ELF-1 (cell line): ENCODE measurements at places on chromosomes 3 and 15.

- DNase-seq, result no peak
These were observed 200.7 kb downstream of the SOX2 start for GRCh38 chr3:181912384-181912783.

- peak; percentile 86 for DNase-seq
These were observed 680 bp downstream of the GOLIM4 start for GRCh38 chr3:168094877-168095610.

DNA sequence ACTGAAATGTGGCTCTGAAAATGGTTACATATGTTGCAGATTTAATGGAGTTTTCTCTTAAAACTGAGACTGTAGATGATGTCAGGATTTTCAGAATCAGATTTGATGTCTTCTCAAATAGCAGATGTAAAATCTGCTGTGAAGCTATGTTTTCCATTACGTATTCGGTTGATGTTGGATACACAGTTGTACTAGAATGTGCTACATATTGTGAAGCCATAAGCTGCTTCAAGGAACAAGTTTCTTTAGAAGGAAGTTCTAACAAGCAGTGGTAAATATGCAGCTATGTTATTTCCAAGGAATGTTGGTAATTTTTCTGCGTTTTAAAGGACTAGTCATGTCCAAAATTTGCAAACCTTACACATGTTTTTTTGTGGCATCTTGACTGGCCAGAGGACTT, 197.7 kb downstream of the RBMS3 start:
- no peak for DNase-seq

DNA sequence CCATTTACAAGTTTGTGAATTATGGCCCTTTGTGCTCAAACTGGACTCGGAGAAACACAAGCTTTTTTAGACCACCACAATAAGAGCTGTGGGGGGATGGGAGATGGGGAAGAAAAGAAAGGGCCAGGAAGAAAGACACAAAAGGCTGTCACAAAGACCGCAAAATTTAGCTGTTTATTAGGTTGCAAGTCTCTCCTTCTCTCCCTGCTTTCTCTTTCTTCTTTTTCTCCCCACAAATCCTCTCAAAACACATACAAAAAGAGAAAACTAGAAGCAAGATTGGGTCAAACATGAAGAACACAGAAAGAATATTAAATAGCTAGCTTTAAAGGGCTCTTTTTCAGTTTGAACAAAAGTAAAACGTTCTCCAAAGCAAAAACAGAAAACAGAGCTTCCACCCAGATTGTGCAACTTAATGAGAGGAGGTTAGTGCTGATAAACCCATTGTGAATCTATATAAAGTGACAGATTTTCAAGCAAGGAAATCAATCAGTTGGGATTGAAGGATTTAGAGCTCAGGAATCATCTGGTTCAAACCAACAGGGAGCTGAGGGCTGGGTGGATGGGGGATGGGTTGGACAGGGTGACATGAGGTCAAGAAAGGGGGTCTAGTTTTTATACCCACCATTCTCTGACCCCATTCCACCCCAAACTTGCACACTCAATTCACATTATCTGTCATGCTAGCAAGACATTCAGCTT, 87.3 kb downstream of the DHX30 start:
- DNase-seq, result no peak

DNA sequence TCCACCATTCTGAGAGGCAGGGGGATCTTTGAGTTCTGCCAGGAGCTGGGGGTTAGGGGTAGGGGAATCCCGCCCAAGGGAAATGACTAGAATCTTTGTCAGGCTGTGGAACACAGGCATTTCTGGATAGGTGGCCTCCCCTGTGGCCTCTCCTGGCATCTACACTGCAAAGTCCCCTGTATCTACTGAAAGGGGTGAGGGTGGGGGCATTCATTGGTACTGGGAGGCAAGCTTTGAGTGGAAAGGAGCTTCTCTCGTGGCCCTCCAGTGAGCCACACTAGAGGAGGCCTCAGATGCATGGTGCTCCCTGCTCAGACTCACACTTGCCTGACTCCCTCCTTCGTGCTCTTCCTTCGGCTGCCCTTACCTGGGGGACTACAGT, 59.9 kb downstream of the CCNL1 start:
- no peak for DNase-seq

DNA sequence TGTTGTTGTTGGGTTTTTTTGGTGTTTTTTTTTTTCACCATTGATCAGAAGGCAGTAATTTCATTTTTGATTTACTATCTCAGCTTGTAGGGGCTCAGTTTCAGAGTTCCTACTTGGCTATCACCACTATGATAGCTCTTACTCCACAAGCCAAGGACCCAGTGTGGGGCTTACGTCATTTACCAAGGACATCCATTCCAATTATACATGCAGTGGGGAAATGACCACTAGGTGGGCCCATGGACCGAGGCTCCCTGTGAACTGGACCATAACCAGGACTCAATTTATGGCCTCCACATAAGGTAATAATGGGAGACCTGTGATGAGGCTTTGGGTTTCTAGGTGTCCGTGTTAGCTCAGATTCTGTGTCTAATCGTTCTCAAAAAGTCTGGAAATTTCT, 67.5 kb upstream of the CACNA1D start:
- no peak for DNase-seq

- no peak for DNase-seq
These were observed 103.0 kb upstream of the NAALADL2 start for GRCh38 chr3:174755833-174756829.

- DNase-seq, result no peak
These were observed 1273.0 kb downstream of the ROBO2 start for GRCh38 chr3:78312851-78313250.

- no peak for DNase-seq
These were observed 514.6 kb upstream of the CNTN3 start for GRCh38 chr3:75129101-75129500.

DNA sequence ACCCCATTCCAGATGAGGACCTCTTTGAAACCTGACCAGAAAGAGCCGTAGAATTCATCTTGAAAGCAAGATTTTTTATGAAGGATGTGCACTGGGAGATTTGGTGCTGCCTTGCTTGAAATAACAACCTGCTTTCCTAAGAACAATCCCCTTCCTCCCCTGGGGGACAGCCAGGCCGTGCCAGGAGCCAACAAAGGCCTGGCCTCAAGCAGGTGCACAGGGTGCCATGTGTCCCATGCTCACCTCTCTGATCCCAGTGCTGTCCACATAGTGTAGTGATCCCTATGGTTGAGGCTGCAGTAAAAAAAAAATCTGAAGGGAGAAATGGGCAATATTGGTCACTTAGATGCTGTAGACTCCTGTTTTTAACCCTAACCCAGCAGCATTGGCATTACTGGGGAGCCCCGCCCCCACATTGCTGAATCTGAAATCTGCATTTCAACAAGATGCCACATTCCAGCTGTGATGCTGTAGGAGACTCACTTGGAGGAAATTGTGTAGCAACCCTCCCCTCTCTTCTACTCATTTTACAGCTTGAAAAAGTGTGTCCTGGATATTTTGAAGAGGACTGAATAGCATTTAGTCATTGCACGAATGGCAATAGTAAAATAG, 171.2 kb downstream of the APBA2 start:
- DNase-seq, result no peak

DNA sequence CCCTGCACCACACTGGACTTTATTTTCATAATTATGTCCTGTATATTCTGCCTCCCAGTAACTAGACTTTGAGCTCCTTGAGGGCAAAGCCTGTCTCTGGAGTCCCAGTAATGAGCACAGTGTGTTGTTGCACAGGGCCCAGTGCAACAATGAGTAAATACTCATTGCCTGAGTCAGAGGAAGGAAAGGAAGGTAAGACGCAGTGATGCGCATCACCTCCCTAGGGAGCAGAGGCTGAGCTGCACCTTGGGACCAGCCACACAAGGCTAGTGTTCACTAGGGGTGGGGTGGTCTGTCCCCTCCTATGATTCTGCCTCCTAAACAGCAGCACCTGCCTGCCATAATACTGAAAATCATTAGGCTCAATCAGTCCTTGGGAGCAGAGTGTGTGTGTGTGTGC, 86.6 kb upstream of the ADAMTSL3 start:
- no peak for DNase-seq

- no peak for DNase-seq
These were observed 53.4 kb downstream of the BTLA start for GRCh38 chr3:112445839-112446238.

GRCh38 chr3:125381743-125382142, 6.6 kb upstream of the ZNF148 start:
- DNase-seq, result no peak

GRCh38 chr3:106381286-106381938, 512.6 kb upstream of the CBLB start:
- no peak for DNase-seq

- DNase-seq, result no peak
These were observed 158.1 kb downstream of the SSR3 start for GRCh38 chr3:156396851-156397250.

DNA sequence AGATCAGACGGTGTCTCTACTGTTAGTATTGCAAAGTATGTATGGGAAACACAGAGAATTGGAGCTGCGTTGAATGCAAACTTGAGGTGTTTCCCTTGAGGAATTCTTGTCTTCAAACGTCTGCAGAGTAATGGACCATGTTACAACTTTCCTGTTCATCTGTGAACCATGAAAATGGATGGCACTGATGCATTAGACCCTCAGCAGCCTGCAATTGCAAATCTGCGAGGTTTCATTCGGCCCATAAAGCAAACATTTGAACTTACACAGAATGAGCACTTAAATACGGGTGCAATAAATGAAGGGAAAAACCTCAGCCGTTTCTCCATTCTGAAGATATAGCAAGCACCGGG, 49.7 kb downstream of the LRRN1 start:
- no peak for DNase-seq
